Hematopoietic multipotent progenitor cell treated with erythropoietin and hydrocortisone succinate and interleukin-3 and kit ligand, for 17 days (in vitro differentiated cells): ENCODE measurements at places on chromosomes 12 and 14.

- no peak for DNase-seq
These were observed 3.6 kb upstream of the DHRS2 start for GRCh38 chr14:23632461-23633159.

DNA sequence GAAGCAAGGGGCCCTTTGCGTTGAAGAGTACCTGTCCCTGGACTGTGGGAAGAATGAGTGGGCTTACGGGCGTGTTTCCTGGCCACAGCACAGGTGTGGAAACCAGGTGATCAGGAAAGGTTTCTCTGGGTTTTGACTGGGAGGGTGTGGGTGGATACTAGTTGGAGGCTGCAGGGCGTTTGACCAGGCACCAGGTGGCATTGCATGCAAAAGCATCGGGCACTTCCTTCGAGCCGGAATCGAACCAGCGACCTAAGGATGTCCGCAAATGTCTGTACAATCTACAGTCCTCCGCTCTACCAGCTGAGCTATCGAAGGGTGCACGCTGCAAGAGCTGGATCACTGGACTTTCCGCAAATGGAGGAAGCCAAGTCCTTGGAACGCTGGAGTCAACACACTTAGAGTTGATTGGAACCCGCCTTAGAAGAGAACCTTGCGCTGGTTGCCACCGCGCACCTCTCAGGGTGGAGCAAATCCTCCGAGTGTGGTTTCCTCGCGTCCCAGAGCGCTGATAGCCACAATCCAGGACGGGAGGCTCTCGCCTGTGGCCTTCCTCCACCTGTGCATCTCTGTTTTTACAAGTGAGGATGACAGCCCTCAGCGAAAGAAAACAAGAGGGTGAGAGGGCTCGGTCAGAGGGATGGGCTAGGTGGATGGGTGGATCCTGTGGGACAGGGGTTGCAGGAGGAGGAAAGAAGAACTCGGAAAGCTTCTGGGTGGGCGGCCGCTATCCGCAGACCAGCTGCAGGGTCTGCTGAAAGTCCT, 21.2 kb upstream of the RNASE4 start:
- peak; percentile 24 for DNase-seq

- DNase-seq, result no peak
These were observed 49.1 kb downstream of the KCNA1 start for GRCh38 chr12:4958697-4959375.

GRCh38 chr12:94704452-94705306, 54.3 kb upstream of the TMCC3 start:
- DNase-seq, result peak; percentile 47

GRCh38 chr14:21034707-21035106, at the start of gene RNASE13:
Gene RNASE13 (minus strand): TSS chr14:21034807. CDS start chr14:21034288, 519 bp downstream.
- DNase-seq, result no peak

DNA sequence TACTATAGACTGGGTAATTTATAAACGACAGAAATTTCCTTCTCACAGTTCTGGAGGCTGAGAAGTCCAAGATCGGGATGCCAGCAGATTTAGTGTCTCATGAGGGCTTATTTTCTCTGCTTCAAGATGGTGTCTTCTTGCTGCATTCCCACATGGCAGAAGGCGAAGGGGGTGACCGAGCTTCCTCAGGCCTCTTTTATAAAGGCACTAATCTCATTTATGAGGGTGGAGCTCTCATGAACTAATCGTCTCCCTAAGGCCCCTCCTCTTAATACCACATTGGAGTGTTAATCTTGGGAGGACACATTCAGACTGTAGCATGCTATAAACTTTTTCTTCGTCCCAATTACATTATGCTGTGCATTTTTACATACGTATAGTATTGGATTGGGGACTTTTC, 200.4 kb upstream of the ARHGAP5 start:
- no peak for DNase-seq

DNA sequence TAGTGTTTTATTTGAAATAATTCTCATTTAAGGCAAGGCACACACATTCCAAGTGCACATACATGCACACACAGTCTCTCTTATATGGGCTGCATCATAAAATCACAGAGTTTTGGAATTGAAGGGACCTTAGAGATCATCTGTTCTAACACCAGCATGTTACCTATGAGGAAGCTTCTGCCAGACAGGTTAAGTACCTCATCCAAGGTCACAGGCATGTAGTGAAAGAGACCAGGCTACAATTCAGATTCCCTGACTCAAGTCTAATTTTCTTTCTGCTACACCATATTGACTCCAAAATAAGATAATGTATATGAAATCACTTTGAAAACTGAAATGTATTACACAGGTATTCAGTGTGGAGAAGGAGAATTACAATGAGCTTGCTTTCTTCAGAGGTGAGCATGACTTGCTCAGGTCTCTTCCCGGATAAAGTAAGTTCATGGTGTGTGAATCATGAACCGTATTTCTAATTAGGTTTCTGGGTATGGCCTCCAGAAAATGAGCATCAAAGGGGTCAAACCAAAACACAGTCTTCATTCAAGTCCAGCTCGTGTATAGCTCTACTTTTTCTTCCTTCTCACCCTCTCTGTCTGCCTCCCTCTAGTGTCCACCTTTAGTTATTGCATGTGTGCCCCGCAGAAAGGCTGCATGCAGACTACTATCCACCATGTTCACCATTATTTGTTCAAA, 411.9 kb downstream of the FUT8 start:
- DNase-seq, result peak; percentile 59

GRCh38 chr14:24441904-24442239, 704 bp downstream of the SDR39U1 start:
- DNase-seq, result no peak
